ENCODE measurements at places on chromosomes 7 and 10.

- peak; percentile 38 for DNase-seq
These were observed 722 bp downstream of the DENND10 start for GRCh38 chr10:119104654-119105015.

DNA sequence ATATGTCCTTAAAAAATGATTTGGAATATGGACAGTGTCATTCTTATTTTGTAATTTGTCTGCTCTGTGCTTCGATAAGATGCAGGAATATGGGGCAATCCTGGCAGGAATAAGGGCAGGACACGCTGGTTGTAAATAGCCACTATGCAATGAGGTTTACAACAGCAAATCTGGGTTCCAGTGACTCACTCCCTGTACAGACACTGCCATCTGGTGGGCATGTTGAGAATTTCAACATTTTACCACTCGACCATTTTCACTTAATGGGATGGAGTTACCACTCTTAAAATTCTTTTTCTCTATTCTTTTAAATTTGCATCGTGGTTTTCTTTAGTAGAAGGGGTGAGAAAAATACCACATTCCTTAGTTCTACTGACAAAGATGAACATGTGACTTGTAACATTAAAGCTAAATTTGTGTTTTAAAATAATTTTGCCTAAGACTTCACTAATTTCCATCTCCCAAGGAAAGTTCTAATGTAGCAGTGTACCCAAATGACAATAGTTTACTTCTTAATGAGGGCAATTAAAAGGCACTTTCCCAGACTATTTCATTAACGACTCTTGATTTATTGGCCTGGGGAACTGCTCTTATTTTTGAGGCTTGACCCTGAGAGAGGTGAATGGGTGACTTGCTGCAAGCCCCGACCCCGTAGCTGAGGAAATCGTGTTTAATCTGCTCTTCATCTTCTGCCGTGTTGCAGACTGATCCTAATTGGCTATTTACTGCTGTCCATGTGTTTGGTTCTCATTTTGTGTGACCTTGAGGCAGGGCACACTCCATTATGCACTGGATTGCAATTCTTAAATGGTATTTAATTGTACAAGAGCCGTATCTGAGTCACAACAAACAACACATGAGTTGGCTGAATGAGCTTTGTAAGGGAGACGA lies 173.6 kb upstream of the IMMP2L start:
- DNase-seq: peak; percentile 68

DNA sequence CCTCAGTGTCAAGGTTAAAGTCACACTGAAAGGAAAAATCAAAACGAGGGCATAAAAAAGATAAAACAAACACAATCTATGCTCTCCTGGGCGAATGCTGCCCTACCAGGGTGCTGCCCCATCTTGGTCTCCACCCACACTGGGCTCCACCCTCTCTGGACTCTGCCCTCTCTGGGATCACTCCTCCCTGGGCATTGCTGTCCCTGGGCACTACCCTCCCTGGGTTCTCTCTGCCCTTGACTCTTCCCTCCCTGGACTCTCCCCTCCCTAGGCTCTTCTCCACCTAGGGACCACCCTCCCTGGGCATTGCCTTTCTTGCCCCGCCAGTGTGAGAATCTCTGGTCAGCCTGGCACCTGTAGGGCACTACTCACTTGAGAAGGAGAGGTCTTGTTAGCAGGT lies 8.6 kb downstream of the GDF2 start:
- DNase-seq: no peak

- DNase-seq: peak; percentile 90
These were observed 1.3 kb upstream of the TNRC18 start for GRCh38 chr7:5424749-5425506.

GRCh38 chr7:69640216-69640615 lies 41.9 kb downstream of the AUTS2 start:
- no peak for DNase-seq

DNA sequence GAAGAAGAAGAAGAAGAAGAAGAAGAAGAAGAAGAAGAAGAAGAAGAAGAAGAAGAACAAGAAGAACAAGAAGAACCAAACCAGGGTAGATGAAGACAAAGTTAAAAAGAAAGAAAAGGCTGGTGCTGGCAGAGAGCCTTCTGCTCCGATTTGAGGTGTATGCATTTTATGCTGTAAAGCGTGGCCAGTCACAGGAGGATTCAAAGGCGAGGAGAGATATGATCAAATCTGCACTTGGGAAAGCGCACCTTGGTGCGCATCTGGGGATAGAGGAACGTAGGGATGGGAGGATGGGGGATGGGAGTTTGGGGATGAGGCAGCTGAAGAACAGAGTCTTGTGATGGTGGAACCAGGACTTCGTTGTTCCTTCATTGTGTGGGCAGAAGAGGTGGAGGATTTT lies at the start of gene NME8:
TSS of gene NME8 (plus strand) at position 301 of the 400 bp plus-strand sequence. CDS start 1,670 bp downstream, outside the sequence.
- no peak for DNase-seq

GRCh38 chr10:38038107-38038931 lies 27.8 kb downstream of the ZNF33A start:
- DNase-seq: no peak

GRCh38 chr10:34252111-34252510 lies 563.0 kb downstream of the PARD3 start:
- DNase-seq: no peak

DNA sequence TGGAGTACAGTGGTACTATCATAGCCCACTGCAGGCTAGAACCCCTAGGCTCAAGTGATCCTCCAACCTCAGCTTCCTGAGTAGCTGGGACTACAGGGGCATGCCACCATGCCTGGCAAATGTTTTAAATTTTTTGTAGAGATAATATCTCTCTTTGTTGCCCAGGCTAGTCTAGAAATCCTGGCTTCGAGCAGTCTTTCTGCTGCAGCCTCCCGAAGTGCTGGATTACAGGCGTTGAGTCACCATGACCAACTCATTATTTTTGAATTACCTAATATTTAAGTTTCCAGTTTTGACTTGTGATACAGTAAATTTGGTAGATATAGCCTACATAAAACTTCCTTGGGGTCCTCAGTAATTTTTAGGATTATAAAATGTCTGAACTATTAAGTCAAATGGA lies 74.1 kb downstream of the RUNDC3B start:
- no peak for DNase-seq

GRCh38 chr10:5581670-5582566 lies 57.2 kb downstream of the CALML3 start:
- DNase-seq: no peak

- peak; percentile 44 for DNase-seq
These were observed 90.8 kb downstream of the EGFR start for GRCh38 chr7:55109404-55110167.

DNA sequence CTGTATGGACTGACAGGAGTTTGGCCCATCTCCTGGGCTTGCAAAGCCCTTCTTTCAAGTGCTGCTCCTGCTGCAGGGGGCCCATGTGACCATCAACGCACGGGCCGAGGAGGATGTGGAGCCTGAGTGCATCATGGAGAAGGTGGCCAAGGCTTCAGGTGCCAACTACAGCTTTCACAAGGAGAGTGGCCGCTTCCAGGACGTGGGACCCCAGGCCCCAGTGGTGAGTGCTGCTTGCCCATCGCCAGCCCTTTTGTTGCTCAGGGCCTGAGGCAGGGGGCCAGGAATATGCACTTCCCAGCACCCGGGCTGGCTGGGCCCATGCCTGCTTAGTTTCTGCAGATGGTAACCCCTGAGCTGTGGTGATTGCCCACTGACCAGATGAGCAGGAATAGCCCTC lies 8.7 kb downstream of the PGAM2 start:
- no peak for DNase-seq

- DNase-seq: no peak
These were observed 293.8 kb upstream of the SHH start for GRCh38 chr7:156106107-156106426.

DNA sequence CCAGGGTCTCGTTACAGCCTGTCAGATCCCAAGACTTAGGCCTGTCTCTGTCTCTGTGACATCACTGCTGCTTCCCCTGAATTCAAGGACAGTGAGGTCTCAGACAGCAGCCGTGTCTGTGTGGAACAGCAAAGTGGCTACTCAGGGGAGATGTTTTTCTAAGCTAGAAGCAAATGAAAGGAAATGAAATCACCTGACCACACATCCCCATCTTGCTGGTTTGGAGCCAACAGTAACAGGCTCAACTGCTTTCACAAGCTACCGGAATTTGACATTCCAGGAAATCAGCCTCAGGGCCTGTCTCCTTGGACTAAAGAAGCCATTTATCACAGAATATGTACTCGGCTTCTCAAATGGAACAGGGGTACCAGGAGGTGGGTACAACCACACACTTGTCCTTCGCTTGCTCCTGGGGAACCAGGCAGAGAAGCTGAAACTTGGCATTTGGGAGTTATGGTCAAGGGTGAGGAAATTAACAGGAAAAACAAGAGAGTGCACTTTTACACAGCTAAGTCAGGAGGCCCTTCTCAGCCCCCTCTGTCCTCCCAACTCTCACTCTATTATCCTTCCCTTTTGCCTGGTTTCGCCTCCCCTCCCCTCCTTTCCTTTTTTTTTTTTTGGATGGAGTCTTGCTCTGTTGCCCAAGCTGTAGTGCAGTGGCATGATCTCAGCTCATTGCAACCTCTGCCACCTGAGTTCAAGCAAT lies 73.2 kb downstream of the SPDYE5 start:
- peak; percentile 58 for DNase-seq

DNA sequence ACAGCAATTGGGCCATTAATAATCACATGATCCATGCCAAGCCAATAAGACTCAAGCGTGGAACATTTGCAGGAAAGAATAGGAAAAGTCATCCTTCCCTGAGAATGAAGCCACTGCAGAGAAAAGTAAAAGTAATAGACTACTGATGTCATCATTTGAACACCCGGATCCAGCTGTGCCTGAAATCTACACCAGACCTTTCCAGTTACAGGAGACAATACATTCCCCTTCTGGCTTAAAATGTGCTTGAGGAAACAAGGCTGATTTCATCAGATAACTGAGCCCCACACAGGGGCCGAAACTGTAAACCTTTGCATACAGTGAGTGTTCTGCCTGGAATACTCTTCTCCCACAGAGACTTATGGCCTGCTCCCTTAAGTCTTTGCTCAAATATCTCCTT lies 232.8 kb downstream of the KCNMA1 start:
- no peak for DNase-seq

DNA sequence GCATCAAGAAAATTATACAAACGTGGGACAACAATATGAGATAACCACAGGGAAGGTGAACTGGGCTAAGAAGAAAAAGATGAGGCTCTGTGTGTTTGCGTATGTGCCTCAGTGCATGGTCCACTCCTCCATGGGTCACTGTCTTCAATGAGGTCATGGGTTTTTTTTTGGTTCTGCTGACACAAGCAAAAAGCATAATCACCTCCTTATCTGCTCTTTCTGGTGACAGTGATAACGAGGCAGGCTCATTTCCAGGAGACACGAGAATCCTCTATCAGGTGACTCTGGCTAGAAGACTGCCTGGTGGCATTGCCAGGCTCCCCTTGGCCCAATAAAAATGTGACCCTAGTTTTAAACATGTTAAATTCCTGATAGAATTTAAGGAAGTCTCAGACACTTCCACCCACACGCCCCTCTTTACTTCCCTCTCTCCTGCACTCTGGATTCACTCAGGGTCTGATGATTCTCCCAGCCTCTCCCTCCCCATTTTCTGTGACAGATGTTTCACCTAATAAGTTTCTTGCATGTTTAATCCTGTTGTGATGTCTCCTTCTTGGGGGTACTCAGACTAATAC lies 35.3 kb upstream of the CDCA7L start:
- DNase-seq: no peak

GRCh38 chr7:17984288-17984687 lies 43.4 kb downstream of the PRPS1L1 start:
- DNase-seq: no peak

GRCh38 chr7:150396426-150396825 lies 17.3 kb downstream of the ZNF775 start:
- no peak for DNase-seq

GRCh38 chr10:61662794-61663259 lies at the start of gene CABCOCO1:
CABCOCO1 (plus strand) TSS chr10:61662929; CDS start chr10:61662973, 44 bp downstream.
- DNase-seq: peak; percentile 78

DNA sequence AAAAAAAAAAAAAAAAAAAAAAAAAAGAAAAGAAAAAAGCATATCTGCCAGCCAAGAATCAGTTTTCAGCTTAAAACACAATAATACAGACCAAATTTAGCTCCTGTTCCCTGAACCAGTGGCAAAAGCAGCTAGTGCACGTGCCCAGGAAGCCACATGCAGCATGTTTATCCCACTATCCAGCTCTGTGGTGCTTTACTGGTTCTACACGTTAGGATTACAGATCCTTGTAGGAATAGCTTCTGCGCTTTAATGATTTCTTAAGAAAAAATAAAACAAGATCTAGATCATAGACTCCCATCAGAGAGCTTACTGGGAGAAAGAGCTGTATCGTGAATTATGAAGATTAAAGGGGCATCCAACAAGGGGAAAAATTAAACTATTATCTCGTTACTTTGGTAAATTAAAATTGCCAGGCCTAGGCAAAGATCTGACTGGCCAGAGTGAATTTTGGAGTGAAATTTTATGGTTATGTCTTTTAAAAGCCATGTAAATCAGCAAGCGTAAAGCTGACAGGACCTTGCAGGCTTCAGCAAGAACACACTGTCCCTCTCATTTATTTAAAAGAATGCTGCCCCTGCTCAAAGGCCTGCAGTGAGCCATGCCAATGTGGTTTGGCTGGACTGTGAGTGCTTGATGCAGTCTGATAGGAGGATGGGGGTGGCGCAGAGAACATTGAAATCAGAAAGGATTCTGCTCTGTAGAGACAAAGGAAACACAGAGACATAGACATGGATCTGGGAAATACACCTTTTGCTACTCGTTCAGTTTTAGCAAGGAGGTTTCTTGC lies 177.3 kb upstream of the PHYHIPL start:
- peak; percentile 32 for DNase-seq

DNA sequence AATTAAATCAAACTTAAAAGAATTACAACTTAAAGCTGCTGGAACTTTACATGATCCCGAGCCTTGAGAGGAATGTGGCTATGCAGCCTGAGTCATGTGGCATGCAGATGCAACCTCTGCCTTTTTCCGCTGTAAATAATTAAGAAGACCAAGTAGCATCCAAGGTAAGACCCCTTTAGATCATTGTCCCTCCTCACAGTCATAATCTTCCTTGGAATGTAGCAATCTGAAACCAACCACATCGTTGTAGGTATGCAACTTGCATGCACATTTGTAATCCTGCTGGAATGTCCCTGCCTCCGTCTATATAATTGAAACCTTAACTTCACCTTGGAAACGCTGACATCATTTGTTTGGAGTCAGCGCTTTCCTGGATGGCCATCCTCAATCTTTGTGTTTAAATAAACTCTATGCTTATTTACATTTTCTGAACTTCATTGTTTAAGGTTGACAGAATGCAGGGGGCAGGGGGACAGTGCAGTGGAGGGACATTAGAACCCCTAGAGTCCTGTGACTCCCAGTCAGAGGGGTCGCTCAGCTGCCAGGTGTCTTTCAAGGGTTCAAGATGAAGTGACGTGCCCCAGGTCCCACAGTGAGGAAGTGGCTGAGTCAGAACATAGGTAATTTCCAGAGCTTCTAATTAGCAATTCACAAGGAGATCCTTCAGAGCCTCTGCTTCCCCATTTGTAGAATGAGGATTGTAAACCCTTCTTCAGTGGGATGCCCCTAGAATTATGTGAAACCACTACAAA lies 110.7 kb downstream of the RALA start:
- DNase-seq: peak; percentile 50
